ENCODE measurements at places on chromosomes 4 and X. TPM values are rescaled to one million over a fixed set of nuclear protein-coding genes. Genes with fewer than 3 reads are reported as not detected.
A peak's percentile ranks its signal among the peaks of the same experiment; 100 is the strongest.

- DNase-seq, result peak; percentile 15
These were observed 3.7 kb upstream of the CXCL6 start for GRCh38 chr4:73832651-73833237.

GRCh38 chrX:150610043-150610442, 41.6 kb downstream of the MTM1 start:
- DNase-seq, result no peak

- peak; percentile 1 for DNase-seq
These were observed 123.2 kb downstream of the BMPR1B start for GRCh38 chr4:94880956-94881355.

DNA sequence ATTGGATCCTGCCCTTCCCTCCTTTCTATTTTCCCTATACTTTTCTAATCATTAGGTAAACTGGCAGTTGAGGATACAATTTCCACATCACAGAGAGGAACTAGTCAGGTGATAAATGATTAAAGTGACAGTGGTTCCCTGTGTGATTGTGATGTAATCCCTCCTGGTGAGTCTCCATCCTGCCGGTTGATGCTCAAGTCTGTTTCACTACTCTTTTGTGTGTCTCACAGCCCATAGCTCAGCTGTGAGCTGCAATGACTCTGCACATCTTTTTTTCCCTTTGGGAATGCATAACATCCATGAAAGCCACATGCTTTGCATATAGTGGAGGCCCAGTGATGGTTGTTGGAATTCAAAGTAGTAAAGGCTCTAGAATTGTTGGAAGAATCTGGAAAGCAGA, 60.4 kb downstream of the CCNI start:
- peak; percentile 16 for DNase-seq

DNA sequence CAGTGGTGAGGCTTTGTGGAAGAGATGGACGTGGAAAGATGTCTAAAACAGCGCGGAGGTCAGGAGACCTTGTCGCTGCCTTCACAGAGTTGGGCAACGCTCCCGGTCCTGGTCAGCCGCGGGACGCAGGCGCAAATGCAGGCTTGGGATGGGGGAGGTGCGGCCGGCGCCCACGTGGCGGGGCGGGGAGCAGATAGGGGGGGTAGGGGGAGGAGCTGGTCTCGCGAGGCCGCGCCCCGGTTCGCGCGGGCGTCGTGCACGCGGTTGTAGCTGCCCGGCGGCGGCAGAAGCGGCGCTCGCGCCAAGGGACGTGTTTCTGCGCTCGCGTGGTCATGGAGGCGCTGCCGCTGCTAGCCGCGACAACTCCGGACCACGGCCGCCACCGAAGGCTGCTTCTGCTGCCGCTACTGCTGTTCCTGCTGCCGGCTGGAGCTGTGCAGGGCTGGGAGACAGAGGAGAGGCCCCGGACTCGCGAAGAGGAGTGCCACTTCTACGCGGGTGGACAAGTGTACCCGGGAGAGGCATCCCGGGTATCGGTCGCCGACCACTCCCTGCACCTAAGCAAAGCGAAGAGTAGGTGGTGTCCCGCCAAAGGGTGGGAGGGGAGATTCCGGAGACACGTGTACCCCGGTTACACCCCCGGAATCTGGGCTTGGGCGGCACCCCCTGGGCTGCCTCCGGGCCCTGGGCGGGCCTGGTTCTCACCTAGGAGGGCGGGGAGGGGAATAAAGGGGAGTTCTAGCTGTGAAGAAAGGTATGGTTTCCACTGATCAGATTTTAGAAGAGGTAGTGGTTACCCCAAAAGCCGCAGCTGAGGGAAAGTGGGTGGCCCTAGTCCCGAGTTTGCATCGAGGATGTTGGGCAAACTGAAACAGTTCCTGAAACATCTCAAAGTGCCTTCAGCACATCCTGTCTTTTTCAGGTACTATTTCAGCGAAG, at the start of gene PRDX4:
Gene PRDX4, plus strand, starts transcription at position 255 of the 939 bp plus-strand sequence. Its CDS starts 78 bp downstream, at position 333.
- DNase-seq, result peak; percentile 89

DNA sequence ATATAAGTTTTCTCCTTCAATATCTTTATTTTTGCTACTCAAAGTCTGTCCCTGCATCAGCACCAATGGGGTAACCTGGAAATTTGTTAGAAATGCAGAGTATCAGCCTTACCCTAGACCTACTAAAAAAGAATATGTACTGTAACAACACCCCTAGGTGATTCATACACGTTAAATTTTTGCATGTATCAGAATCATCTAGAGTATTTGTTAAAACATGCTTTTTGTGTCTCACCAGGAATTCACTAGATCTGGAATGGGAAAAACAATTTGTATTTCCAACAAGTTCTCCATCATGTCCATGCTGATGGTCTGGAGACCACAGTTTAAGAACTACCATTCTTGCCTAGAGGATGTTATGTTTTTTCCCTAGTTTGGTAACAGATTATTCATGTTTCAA, 196.0 kb upstream of the EDNRA start:
- DNase-seq, result no peak

The TFDP3 gene
- not detected for total RNA-seq

The KLKB1 gene
- not detected for total RNA-seq

The LNX1 gene
- total RNA-seq, result 2.5 TPM

The NIPAL1 gene
- total RNA-seq, result 0.54 TPM

The DUX4 gene
- not detected for total RNA-seq

The TMPRSS11F gene
- 0.69 TPM for total RNA-seq
